ENCODE measurements at places on chromosomes 12 and 14. TPM values are rescaled to one million over a fixed set of nuclear protein-coding genes. Genes with fewer than 3 reads are reported as not detected.

Gene ADAMTS20
- polyA plus RNA-seq, result not detected

Gene PLEKHG7
- polyA plus RNA-seq, result 12.0 TPM

Gene DAO
- not detected for polyA plus RNA-seq

Gene TMEM119
- polyA plus RNA-seq, result 0.33 TPM

Gene PDZRN4
- not detected for polyA plus RNA-seq

Gene KLRD1
- polyA plus RNA-seq, result 13.1 TPM

Gene OTX2
- polyA plus RNA-seq, result not detected

Gene OR4E2
- not detected for polyA plus RNA-seq

Gene TRHDE
- not detected for polyA plus RNA-seq

Gene IAPP
- polyA plus RNA-seq, result not detected

Gene SPX
- polyA plus RNA-seq, result 1.6 TPM

All from IgD-negative memory B cell (primary cell).